ENCODE measurements at places on chromosomes 7 and 10.

DNA sequence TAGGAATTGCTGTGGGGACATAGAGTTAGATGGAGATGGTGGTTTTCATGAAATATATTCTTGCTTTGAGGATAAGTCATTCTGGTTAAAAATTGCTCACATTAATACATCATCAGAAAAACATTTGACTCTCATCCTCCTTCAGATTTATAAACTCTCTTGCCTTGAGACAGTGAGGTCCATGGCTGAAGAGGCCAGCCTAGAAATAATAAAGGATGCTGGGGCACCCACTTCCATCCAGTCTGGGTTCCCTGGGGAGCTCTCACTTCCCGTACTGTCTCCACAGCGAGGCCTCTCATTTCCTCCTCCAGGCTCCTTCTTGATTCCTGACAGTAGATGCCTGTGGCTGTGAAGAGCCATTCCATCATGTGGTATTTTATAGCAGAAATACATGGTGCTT is 73.3 kb upstream of the PRKG1 start:
- no peak for DNase-seq

DNA sequence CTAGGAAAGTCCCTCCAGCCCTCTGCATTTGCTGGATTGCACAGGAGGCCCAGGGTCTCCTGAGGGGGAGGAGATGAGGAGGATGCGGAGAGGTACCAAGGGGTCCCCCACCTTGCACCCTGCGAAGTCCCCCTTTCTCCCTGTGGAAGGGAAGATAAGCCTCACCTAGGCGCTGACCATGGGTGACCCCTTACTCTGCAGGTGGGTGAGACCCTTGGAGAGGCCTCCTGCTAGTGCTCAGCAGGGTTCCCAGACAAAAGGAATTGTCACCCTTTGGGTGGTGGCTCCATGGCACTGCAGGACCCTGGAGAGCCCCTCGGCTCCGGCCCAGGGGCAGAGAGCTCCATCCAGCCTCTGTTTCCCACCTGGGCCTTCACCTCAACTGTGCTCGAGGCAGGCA is 107.0 kb upstream of the RET start:
- no peak for DNase-seq

DNA sequence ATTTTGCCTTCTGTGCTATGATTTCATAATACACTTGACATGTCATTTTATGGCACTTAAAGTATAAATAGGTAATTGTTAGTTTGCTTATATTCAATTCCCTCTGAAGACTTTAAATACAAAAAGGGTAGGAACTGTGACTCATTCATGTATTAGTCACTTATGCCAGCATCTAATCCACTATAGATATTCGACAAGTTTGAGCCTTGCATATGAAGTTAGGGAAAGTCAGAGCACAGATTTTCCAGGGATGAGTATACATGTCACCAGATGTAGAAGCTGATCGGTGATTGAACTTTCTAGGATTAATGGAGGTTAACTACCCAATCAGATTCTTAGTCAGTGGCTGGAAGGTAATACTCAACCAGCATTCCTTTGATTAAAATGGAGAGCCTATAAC is 1321.5 kb downstream of the XPNPEP1 start:
- no peak for DNase-seq

GRCh38 chr10:59384761-59385160 is 22.4 kb upstream of the FAM13C start:
- DNase-seq: no peak

DNA sequence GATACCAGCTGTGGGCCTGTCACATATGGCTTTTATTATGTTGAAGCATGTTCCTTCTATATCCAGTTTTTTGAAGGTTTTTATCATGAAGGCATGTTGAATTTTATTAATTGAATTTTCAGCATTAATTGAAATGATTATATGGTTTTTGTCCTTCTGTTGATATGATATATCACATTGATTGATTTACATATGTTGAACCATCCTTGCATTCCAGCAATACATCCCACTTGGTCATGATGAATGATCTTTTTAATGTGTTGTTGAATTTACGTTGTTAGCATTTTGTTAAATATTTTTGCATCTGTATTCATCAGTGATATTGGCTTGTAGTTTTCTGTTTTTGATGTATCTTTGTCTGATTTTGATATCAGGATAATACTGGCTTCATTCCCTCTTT is 21.2 kb downstream of the PRSS37 start:
- DNase-seq: no peak

GRCh38 chr10:75405598-75406461 is 4.3 kb upstream of the ZNF503 start:
- DNase-seq: no peak

- no peak for DNase-seq
These were observed 5.1 kb downstream of the ARHGAP22 start for GRCh38 chr10:48599830-48600134.

DNA sequence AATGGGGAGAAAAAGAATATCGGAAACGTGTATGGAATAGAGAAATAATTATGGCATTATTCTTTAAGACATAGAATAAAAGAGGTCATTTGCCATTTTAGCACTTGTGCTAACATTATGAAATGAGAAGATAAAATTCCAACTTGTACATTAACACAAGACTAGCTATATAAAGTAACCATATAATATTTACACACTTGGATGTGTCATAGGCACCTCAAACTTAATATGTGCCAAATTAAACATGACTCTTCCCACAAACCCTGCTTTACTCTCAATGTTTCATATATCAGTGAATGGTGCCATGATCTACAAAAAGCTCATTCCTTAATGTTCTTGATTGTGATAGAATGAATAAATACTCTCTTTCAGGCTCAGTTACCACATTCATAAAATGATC is 4.1 kb upstream of the MINDY3 start:
- peak; percentile 50 for DNase-seq

DNA sequence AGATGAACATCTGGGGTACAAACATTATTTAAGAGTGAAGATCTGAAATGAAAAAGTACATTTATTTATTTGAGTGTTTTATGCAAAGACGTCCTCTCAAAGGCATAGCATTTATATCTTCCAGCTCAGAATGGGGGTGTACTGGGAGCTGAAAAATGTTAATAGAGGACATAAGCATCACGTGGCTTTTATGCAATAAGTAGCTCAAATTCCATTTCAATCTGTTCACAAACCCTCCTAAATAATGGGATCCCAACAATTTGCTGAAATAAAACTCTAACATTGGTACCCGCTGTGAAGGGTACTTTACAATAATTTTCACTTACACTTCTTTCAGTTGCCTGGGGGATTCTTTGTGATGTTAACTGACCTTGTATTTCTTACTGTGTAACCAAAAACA is 172.0 kb downstream of the TAX1BP1 start:
- DNase-seq: no peak

DNA sequence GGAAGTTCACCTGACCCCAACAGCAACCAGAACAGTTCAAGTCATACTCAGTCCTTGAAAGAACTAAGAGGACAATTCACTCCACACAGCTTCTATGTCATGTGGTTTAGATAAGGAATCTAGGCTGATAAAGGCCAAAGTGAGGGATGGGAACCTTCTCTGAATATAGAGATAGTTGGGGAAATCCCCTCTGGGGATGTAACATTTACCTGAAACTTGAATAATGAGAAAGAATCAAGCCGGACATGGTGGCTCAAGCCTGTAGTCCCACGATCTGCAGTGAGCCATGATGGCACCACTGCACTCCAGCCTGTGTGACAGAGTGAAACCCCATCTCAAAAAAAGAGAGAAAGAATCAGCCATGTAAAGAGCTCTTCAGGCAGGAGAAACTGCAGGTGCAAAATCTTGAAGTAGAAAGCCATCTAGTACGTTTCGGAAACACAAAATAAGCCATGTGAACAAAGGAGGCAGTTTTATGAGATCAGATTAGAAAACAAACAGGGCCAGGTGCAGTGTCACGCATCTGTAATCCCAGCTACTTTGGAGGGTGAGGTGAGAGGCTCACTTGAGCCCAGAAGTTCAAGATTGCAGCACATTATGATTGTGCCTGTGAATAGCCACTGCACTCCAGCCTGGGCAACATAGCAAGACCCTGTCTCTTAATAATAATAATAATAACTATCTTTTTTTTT is 4.5 kb upstream of the DNMBP start:
- DNase-seq: peak; percentile 54

- DNase-seq: no peak
These were observed 52.8 kb upstream of the SEMA3E start for GRCh38 chr7:83701736-83702135.

GRCh38 chr7:139972029-139972428 is 90.7 kb downstream of the PARP12 start:
- peak; percentile 23 for DNase-seq

GRCh38 chr7:93747019-93747418 is 143.5 kb downstream of the TFPI2 start:
- no peak for DNase-seq

DNA sequence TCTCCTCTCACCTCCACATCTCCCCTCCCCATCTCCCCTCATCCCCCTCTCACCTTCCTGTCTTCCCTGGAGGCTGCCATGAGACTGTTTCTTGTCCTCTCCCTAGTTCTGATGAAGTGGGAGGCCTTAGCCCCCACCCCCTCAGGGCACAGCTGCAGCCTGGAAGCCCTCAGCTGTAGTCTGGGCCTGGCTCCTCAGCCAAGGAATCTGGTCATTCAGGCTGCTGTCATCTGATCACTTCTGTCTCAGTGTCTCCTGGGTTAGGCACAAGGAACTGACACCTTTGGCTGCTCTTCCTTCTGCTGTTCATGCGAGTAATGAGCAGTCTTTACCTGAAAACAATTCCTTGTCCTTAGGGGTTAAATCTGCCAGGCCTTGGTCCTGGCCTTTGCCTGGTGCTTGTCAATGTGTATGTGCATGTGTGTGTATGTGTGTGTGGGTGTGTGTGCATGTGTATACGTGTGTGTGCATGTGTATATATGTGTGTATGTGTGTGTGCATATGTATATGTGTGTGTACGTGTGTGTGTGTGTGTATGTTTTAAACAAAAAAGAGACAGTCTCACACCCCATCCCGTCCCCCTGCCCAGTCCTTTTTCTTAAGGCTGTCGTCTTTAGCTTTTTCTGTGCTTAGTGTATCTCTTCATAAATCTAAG is 153.5 kb upstream of the TMEM72 start:
- DNase-seq: no peak

DNA sequence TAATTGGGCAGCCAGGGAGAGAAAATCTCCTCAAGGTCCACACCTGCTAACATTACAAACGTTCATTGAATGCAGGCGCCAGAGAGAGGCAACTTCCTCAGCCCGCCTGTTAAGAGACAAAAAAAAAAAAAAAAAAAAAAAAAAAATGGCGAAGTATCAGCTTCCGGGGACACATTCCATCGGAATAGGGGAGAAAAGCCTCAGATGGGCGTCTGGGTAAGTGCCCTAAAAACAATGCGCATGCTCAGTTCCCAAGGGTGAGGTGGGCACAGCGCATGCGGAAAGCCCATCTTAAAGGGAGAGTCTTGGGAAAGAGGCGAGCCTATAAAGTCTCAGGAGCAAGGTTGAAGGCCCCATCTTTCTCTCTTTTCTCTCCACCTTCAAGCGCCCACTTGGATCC is 1139.7 kb upstream of the CELF2 start:
- DNase-seq: no peak

- DNase-seq: peak; percentile 42
These were observed 40.1 kb upstream of the AKR1C2 start for GRCh38 chr10:5043716-5044115.

DNA sequence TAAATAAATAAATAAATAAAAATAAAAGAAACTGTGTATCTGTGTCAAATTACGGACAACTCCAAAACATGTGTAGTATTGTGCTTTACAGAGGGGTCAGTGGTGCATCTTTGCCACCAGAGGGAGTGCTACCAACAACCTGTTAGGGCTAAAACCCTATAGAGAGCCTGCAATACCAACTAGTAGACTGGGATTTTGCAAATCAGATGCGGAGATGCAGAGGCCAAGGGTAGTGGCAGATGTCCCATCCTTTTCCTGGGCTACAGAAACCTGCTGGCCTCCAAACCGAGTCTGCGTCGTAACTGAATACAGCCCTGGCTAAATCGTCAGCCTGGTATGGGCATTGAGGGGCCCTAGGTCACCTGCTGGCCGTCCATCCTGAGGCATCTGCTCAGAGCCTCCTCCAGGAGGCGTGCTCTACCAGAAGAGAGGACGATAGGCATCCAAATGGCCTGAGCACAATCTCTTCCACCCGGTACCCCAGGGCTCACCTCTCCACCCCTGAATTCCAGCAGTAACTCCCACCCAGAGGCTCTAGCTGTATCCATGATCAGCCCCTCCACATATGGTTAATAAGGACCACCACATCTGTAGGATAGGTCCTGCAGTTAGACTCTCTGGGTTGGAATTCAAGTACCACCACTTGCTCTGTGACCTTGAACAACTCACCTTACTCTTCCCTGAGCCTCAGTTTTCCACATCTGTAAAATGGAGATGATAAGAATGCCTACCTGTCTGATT is 6.2 kb upstream of the RRP12 start:
- peak; percentile 84 for DNase-seq

DNA sequence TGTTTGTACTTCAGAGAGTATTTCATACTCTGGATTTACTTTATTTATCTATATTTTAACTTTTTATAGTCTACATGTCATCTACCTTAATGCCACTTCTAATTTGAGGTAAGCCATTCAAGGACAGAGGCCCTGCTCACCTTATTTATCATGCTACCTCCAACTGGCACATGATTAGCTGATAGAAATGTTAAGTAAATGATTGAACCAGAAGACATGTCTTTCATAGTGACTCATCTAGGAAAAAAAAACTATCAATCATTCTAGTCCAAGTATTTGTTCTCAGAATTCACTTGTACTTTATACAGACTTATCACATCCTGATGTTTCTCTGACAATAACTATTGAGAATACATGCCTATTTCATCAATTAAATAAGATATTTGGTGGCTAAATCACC is 856.3 kb downstream of the XPNPEP1 start:
- DNase-seq: no peak

DNA sequence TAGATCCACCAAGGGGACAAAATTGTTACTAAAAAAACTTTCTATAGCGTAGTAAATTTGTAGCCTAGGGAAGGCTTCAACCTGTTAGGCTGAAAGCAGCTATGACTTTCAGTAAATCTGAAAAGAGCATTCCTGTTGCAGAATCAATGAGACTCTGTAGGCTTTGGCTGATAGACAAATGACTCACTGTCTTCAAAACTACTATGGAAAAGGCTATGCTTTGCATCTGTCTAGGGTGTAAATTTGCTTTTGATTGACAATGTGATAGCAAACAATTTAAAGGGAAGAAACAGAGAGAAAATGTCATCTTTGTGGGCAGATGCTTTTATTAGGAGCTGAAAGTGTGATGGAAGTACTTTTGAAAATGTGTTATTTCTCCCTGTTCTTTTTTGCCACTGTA is 60.6 kb downstream of the ARL5B start:
- no peak for DNase-seq

DNA sequence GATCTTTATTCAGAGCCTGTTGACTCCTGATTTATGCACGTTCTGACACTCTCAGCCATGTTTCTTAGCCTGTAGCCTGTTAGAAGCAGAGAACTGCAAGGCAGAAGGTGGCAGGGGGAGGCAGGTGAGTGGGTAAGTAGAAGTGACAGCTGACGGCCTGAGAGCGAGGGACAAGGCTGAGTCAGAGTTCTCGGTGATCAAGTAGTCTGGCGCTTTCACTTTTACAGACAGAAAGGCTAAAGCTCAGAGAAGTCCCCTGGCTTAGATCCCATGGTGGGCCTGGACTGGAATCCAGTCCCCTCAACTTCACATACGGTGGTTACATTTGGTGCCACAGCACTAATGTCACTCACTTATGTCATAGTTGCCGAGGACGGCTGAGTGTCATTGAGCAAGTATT is 139.0 kb downstream of the TACC2 start:
- DNase-seq: no peak
